ENCODE measurements at places on chromosomes 1 and 21.

GRCh38 chr1:2276803-2277580 is 48.9 kb downstream of the SKI start:
- DNase-seq = no peak

DNA sequence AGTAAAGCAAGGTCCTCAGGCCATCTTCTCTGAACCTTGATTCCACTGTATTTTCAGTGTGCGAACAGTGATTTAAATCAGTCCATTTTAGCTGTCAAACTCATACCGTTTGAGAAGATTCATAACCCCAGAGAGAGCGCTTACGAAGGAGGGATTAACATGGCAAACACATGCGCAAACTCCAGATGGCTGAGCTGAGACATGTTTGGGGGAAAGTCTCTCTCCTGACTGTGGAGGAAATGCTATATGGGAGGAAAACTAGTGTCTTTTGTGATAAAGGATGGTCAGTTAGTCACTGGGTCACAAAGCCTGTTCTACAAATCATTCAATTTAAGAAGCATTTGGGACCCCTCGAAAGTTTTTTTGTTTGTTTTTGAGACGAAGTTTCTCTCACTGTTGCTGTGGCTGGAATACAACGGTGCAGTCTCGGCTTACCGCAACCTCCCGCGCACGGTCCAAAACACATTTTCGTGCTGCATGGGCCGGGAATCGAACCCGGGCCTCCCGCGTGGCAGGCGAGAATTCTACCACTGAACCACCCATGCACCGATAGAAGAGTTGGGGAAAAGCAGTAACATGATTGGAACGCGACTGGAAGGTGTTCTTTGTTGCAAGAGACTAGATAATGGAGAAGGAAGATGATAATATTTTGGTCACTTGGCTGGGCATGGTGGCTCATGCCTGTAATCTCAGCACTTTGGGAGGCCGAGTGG is 58.4 kb upstream of the CXADR start:
- peak; percentile 13 for DNase-seq

DNA sequence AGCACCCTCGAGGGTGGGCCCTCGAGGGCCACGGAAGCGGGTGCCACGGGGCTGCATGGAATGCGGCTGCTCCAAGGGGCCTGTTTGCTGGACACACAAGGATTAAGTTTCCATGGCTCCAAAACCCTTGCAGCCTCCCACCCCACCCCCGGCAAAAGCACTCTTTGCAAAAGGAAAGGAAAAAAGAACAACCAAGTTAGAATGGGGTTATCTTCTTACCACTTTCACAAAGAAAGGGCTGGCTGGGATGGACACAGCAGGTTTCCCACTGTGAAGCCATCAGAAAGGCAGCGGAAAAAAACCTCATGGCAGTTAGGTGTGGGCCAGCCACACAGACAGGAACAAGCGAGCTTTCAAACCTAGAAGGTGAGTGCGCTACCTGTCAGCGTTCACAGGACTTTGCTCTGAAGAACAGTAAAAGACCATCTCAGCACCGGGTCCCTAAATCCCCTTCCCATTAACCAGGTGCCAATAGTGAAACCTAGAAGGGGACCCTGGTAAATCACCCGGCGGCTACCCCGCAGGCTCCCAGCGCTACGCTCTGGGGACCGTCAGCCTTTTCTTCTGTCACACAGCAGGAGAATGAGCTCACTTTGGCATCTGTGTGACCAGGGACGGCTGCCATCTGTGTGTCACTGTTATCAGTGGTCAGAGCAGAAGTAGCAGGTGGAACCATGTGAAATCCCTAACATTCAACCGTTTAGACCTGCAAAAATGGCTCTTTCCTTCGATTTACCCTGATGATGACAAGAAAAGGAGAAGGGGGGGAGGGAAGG is 93.0 kb downstream of the SIM2 start:
- no peak for DNase-seq

DNA sequence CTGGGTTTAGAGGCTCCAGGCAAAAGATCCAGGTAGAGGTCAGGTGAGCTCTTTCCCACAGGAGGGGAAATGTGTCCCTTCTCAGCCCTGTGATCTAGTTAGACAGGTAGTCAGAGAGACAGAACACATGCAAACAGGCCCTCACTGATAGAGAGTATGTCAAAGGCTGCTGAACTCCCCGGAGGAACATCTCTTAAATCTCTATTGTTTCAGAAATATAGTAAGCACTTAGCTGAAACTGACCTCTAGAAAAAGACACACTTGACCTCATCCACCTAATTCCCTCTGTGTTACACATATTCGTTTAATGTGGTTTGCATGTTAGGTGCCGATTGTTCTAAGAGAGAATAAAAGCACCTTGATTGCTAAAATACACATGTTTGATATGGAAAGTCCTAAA is 23.3 kb downstream of the SUSD4 start:
- DNase-seq = no peak

DNA sequence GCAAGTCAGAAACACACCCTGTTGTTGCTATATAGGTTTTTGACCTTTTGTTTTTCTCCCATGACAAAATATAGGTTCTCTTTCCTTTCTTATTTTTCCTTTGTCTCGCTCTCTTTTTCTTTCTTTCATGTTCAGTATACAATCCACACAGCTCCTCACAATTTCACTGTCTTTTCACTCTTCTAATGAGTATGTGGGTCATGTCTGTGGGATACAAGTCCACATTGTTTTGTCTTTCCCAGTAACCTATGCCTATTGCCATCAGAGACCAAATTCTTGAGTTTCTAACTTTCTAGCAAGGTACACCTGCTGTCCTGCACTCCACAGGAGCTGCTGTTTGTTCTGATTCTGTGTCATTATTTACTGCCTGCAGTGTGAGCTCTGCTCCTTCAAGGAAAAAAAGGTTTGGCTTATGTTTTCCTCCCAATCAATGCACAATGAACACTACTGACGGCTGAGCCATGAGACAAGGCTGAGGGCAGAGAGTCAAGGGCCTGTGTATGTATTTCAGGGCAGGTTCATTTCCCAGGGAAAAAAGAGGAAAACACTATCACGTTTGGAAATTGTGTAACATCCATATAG is 453.8 kb downstream of the NEGR1 start:
- no peak for DNase-seq

DNA sequence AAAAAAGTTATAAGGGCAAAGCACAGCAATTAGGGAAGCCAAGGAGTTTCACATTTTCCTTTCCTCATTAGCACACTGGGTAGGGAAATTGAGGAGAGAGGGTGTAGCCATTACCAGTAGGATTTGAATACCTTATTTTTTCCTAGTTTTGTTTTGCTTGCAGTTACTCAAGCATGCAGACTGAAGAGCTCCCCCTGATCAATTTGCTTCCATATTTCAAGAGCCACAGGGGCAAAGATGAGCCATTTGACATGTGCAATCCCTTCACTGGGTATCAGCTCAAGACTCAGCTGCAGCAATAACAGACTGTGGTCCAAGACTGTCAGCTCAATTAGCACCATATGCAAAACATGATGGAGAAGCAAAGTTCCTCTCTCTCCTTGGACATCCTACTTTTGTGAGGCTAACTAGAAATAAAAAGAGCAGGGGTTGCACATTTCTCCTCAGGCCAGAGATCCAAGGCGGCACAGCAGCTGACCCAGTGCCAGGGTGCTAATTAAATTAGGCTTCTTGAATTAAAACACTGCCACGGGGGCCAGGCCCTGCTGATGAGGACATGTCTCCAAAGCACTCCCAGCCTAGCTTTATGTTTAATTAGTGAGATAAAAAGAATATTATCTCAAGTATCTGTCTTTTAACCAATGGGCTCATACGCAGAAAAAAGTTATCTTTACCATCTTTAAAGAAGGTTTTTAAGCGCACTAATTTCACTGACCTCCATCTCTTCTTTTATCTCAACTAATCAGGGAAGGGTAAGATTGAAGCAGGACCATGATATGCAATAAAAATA is 36.7 kb upstream of the LRRC53 start:
- DNase-seq = no peak

DNA sequence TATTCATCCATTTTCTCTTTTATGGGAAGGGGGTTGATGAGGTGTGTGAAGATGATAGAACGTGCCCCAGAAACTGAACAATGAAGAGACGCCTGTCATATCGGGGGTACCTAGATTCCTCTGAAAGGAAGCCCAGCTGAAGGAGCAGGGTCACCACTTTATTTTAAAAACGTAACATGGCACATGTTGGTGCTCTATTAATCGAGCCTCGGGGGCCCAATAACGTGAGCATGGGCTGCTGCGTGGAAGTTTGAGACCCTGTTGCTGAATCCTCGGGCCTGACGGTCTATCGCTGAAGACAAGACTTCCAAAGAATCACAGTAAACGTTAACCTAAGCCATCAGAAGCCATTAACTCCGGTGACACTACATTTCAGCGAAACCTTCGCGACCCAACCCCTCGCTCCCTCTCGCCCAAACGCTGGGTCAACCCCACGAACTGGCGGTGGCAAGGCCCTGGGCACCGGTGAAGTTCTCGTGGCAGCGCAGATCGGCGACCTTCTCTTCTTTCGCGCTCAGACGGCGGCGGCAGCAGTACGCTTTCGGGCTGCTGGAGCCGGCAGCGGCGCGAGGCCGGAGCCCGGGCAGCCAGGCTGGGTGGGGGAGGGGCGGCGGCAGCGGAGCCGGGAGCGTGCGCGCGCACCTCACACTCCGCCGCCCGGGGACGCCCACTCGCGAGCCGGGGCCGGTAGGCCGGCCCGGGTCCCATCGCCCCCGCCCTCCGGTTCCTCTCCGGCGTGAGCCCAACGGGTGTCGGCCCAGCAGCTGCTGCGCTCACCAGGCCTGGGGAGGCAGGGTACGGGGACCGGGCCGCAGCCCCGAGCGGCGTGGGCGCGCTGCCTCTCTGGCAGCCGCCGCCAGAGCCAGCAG is 838 bp upstream of the MAN1A2 start:
- DNase-seq = peak; percentile 87

DNA sequence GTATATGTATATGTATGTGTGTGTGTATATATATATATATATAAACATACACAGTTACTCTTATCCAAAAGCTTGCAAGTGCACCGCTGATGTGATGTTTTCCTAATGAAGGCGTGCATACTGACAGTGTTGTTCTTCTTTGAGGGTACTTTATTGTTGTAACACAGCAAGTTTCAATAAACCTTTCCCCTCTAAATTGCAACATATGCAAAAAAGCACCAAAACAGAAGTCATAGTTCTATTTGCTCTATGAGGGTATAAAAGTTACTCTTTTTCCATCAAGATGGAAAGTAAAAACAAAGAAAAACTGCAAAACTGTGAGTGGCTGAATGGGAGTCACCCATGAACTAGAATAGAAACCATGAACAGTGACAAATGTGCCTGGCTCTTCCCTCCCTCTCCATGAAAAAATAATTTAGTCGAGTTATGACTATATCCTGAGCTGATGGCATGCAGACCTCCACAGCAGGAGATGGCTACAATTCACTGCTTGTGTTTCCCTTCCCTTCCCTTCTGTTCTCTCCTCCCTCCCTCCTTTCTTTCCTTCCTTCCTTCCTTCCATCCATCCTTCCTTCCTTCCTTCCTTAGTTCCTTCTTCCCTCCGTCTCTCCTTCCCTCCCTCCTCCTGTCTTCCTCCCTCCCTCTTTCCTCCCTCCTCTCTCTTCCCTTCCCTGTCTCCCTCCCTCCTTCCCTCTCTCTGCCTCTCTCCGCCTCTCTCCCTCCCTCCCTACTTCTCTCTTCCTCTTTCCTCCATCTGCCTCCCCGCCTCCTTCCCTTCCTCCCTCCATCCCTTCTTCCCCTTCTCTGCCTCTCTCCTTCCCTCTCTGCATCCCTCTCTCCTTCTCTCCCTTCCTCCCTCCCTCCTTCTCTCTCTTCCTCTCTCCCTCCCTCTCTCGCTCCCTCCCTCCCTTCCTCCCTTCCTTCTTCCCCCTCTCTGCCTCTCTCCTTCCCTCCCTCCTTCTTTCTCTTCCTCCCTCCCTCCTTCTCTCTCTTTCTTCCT is 220.7 kb upstream of the POU3F1 start:
- DNase-seq = no peak

- no peak for DNase-seq
These were observed 56.1 kb upstream of the CAMK1G start for GRCh38 chr1:209527372-209527771.

DNA sequence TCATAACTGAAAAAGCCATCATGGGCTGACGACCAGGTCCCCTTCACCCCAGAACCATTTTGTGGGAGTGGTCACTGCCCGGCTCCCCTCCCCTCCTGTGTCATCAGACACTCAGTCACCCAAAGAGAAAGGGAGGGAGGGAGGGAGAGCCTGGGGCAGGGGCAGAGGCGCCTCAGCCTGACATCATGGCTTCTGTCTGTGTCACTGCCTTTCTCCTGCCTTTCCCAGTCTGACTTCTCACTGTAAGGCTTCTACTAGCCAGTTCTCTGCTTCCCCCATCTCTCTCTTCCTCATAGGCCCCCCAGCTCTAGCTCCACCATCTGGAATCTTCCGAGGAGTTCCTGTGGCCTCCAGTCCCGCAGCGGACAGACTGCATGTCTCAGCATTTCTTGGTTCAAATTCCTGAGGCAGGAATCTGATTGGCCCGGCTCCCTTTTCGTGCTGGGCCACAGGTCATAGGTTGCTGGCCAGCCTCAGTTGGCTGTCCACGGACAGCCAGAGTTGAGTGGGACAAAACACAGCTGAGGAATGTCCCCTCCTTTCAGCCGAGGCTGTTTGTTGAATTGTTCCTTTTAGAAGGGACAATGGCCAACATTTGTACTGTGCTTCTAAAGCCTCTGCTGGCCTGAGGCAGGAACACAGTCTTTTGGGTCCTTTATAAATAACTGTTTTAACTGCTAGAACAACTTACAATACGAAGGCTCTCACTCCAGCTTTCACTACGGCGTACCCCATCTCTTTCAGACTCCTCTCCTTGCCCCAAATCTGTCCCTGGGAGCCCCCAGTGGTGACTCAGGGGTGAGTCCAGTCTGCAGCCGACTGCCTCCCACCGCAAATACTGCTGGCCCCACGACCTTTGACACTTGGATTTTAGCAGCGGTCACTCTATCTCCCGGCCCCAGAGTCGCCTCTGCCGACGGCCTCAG is 18.7 kb upstream of the KANK4 start:
- no peak for DNase-seq

- DNase-seq = no peak
These were observed 9.7 kb downstream of the ZMPSTE24 start for GRCh38 chr1:40267767-40268187.

DNA sequence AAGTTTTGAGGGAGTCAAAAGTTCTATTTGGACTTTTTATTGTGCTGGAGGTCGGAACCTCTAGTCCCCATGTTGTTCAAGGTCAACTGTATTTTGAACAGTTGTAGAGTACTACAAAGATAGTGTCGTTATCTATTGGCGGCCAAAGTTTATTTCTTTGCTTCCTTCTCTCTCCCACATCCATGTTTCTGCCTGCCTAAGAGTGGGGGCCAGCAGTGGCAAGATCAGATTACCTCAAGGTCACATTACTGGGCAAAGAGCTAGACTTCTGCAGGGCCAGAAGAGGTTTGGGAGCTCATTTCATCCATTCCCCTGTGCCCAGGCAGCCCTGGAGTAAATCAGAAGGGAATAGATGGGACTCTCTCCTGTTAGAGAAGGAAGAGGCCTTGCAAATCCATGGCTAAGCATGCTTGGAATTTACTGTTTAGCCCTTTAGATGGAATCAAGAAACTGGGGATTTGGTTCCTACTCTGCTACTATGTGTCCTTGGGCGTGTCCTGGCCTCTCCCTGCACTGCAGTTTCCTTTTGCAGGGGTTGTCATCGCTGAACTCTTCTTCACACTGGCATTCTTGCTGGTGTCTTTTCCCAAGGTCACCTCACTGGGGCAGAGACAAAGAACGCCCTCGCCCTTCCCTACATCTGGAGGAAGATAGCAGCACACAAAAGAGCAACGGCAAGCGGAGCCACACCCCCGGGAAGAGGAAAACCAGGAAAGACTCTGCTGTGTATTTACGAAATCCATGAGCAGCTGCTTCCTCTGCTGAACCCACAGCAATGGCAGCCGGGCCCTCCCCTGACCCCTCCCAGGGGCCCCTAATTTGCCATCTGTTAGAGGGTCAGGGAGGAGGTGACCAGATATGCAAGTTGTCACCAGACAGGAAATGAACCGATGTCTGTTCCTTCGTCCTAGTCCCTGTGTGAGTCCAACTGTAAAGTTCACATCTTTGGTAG is 73.3 kb downstream of the PLPP3 start:
- no peak for DNase-seq
